Epithelial cell of proximal tubule (primary cell): ENCODE measurements at places on chromosomes 2 and 18.

- no peak for DNase-seq
Measured at GRCh38 chr2:206890179-206890578, 49.1 kb upstream of the CPO start.

- DNase-seq: no peak
Measured at GRCh38 chr2:96963316-96963715, 23.1 kb downstream of the FAM178B start.

- DNase-seq: no peak
Measured at GRCh38 chr2:165390875-165391274, 78.6 kb upstream of the CSRNP3 start.

DNA sequence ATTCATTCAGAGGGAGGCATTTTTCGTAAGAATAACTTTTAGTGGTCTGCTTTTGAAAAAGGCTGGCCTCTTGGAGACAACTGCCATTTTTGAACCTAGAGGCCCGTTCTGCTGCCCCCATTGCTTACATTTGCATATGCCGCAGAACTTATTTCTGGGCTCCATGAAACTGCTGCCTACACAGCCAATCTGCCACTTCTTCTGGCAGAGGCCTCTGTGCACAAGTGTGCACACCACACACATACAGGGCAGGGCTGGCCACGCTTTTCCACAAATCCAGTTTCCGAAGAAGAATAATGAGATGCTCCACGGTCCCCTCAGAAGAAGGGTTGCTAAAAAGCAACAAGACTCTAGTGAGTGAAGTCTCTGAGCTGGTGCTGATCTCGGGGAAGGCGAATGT is 56.2 kb downstream of the TMEM200C start:
- no peak for DNase-seq

- DNase-seq: no peak
Measured at GRCh38 chr2:42903821-42904575, 111.6 kb upstream of the HAAO start.

DNA sequence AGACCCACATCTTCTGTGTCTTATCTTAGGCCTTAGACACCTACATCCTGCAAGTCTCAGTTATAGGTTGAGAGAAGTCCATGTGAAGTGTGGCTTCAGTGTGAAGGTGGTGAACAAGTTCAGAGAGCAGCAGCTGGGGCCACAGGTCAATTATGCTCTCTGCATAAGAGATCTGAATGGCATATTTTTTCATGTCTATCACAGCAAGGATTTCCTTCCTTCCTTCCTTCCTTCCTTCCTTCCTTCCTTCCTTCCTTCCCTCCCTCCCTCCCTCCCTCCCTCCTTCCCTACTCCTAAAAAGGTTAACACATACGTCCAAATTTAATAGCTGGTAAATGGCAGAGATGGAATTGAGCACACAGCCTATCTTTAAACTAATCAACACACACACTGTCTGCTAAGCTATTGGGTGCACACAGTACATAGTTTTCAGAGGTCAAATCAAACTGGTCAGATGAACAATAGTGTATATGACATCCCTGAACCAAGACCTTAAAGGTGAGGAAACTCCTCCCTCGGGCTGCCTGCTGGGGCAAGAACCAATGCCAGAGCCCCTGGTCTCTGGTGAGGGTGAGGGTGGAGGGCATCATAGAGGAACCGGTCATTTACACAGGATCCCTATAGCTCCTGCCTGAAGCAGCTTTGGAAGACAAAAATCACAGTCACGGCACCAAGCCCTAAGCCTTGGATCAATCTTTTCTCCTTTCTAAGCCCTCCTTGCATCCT is 240.9 kb downstream of the ICOS start:
- no peak for DNase-seq

DNA sequence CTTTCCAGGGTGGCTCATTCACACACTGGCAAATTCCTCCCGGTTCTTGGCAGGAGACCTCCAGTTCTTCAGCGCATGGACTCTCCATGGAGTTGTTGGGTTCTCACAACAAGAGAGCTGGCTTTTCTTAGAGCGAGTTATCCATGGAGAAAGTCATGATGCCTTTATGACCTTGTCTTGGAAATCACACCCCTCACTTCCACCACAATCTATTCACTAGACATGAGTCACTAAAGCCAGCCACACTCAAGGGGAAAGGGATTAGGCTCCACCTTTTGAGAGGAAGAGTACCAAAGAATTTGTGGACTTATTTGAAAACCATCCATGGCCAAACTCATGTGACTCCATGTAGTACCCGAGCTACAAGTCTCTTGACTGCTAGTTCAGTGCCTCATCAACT is 160.5 kb downstream of the SETBP1 start:
- no peak for DNase-seq

DNA sequence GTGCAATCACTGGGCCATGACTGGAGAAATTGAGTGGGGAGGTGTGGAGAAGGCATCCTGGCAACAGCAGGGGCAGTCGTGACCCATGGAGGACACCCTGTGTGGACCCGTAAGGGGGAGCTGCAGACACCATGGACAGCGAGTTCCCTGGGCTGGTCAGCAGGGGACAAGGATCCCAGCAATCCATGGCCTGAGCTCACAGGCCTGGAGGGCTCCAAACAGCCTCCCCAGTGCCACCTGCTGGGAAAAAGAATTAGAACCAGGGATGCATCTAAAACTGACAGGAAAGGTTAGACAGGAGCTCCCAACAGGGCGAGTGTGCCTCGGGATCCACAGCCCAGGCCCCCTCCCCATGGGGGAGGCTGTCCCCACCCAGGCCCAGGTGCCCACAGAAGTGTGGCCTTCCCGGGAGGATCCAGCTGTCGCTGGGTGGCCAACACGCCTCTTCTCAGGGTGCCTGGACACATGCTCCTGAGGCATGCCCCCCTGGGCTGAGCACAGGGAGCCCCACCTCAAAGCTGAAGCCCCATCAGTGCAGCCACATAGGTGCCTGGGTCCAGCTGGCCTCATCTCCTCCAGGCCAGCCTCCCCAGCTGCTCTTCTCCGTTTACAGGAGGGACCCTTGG is 20.5 kb upstream of the KIF1A start:
- DNase-seq: peak; percentile 6

- DNase-seq: no peak
Measured at GRCh38 chr2:161170958-161171932, 11.0 kb downstream of the TANK start.

DNA sequence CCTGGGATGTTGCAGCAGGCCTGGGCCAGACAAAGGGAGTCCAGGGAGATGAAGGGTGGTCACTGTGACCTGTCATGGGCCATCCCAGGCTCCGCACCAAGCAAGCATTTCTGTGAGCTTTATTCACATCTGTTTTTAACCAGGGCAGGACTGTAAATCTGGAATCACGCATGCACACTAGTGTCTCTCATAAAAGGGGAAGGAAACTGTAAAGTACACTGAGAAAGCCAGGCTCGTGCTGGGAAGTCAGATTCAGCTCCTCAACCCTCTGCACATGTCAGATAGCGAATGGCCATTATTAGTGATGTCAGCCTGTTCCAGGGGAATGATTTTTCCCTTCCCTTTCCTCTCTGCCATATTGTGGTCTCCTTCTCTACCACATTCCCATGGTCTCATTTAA is 818.6 kb upstream of the RAB6C start:
- no peak for DNase-seq

GRCh38 chr18:10271481-10271880 is 183.0 kb upstream of the APCDD1 start:
- DNase-seq: no peak

GRCh38 chr2:102258025-102258385 is 53.4 kb upstream of the IL1RL1 start:
- DNase-seq: no peak

- no peak for DNase-seq
Measured at GRCh38 chr2:188065386-188065785, 226.3 kb upstream of the GULP1 start.

DNA sequence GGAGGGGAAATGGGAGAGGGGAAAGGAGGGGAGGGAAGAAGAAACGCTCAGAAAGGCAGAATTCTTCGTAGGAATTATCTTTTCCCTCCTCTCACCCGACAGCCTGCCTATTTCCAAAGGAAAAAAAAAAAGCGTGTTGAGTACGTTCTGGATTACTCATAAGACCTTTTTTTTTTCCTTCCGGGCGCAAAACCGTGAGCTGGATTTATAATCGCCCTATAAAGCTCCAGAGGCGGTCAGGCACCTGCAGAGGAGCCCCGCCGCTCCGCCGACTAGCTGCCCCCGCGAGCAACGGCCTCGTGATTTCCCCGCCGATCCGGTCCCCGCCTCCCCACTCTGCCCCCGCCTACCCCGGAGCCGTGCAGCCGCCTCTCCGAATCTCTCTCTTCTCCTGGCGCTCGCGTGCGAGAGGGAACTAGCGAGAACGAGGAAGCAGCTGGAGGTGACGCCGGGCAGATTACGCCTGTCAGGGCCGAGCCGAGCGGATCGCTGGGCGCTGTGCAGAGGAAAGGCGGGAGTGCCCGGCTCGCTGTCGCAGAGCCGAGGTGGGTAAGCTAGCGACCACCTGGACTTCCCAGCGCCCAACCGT is at the start of gene GAD1:
Gene GAD1, plus strand, starts transcription at position 384 of the 589 bp plus-strand sequence. CDS start 1,705 bp downstream, outside the sequence.
- DNase-seq: no peak

- no peak for DNase-seq
Measured at GRCh38 chr2:112159454-112159921, 21.3 kb downstream of the FBLN7 start.

- DNase-seq: no peak
Measured at GRCh38 chr2:128497461-128497860, 178.8 kb upstream of the HS6ST1 start.

DNA sequence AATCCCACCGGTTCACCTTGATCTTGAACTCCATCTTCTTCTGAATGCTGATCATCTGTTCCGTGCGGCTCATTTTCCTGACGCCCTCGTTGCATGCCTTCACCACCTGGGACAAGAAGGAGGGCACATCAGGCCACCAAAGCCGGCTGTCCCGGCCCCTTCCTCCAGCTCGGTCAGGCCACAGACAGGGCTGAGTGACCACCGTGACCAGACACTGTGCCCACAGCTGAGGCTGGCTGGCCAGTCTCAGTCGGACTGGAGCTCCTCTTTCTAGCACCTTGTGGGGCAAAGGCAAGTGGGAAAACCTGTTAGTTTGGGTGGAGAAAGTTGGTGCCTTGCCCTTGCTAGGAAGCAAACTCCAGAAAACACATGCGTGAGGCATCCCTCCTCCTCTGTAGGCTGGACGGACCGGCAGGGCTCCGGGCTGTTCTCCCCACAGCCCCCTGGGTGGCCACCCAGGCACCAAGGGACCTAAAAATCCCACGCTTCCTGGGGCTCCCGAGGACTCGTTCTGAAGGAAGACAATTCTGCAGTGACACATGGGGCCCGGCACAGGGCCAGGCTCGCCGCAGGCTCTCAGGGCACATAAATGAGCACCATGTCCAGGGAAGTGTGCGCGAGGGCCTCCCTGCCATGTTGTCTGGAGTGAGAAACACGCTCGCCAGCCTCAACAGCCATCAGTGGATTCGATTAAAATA is 15.3 kb downstream of the SNORC start:
- no peak for DNase-seq

DNA sequence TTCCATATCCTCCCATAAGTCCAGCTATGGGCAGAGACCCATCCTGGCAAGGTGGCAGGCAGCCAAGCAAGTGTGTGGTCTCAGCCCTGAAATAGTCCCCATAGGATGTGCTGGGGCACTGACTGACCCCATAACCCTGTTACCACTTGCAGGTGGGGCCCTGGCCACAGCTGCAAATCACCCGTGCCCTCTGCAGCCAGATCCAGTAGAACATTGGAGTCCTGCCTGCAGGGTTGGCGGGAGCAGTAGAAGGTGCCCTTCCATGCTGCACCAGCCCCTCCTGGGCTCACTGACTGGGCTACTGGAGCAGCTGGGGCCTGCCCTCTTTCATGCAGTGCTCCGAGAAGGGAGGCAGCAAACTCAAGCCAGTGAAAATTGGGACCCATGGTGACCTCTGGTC is 112.6 kb upstream of the MCFD2 start:
- DNase-seq: no peak

DNA sequence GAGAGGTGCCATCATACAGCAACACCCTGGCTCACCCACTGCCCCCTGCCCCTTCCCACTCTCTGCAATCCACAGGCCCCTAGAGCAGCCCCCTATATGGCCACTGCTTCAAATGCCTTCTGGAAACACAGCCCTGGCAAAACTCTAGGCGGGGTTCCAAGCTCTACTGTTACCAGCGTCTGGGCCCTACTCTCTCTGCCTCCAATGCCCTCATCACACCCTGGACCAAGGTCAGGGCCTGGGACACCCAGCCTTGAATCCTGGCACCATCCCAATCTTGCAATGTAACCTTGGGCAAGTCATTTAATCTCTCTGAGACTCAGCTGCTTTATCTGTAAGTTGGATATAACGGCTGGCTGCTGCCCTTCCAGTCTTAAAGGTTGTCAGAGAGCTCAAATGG is 39.2 kb upstream of the LOXHD1 start:
- no peak for DNase-seq
